CD8-positive, alpha-beta T cell (primary cell): ENCODE measurements at places on chromosomes 1 and 21.

DNA sequence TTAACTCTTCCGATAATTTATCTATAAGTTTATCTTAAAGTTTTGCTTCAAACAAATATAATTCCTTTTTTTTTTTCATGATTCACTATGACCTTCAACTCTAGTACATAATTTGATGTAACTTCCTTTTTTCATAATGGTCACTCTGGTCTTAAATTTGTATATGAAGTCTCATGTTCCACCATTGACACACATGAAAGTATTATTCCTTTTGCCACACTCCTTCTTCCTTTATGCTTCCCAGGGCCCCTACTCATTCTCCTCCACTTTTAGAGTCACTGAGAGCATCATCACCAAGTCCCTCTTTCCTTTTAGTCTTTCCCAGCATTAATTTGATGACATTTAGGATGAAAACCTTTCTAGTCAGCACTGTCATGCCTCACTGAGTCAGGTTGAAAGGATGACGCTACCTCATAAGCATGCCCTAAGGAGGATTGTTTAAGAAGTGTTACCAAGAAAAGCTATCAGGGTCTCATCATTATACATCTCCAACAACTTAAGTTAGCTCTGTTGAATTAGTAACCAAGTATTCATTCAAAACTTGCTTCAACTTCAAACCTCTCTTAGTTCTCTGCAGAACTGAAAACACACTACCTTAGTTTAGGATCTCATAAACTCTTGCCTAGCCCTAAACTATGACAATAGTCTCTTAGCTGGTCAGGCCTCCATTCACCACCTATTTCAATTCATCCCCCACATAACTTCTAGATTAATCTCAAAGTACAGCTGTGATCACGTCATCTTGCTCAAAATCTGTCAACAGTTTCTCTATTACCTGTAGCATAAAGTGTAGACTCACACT is 14.5 kb downstream of the AUNIP start:
- no peak for DNase-seq

GRCh38 chr1:116754198-116754977 is at the start of gene CD2:
Gene CD2, plus strand, starts transcription at chr1:116754430. Its CDS starts 63 bp downstream, at chr1:116754493.
- peak; percentile 59 for DNase-seq

GRCh38 chr1:231808990-231809389 is 182.4 kb downstream of the DISC1 start:
- DNase-seq: no peak

GRCh38 chr1:223500560-223501425 is 107.6 kb downstream of the CCDC185 start:
- no peak for DNase-seq

GRCh38 chr1:9628541-9629444 is 22.7 kb upstream of the PIK3CD start:
- DNase-seq: peak; percentile 84

GRCh38 chr1:41792485-41792770 is 126.3 kb downstream of the HIVEP3 start:
- DNase-seq: no peak

GRCh38 chr1:180211156-180211859 is 18.8 kb upstream of the LHX4 start:
- no peak for DNase-seq

DNA sequence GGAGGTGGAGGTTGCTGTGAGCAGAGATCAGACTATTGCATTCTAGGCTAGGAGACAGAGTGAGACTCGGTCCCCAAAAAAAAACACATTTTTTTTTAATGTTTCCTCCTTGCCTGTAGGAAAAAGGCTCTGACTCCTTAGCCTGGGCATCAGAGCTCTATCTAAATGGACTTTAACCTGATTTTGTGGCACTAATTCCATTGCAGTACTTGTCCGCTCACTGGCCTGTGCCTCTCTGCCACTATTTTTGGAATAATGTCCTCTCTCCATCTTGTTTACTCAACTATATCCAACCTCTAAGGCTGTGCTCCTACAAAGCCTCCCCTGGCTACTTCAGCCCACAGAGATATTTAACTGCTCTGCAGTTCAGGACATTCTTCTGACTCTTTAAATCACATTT is 26.5 kb downstream of the METTL18 start:
- no peak for DNase-seq

DNA sequence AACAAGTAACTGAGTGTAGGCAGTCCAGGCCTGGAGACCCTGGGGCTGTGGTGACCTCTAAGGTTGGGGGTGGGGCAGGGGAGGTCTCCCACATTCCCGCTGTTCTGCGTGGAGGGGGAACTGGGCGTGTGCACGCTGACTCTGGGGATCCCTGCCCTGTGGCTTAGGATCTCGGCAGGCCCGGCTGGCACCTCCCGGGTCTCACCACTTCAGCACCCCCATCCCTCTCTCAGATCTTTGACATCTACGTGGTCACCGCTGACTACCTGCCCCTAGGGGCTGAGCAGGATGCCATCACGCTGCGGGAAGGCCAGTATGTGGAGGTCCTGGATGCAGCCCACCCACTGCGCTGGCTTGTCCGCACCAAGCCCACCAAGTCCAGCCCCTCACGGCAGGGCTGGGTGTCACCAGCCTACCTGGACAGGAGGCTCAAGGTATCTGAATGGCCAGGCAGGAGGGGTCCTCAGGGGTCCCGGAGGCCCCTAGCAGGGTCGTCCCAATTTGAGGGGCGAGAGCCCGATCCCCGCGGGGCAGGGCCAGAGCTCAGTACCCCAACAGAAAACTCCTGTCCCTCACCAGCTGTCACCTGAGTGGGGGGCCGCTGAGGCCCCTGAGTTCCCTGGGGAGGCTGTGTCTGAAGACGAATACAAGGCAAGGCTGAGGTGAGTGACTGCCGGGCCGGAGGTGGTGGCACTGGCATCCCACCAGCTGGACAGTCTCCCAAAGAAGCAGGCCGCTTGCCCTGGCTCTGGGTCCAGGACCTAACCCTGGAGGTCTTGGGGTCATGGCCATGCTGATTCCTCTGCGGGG is 68.7 kb downstream of the TRIM11 start:
- no peak for DNase-seq

GRCh38 chr1:208202333-208202995 is 41.7 kb downstream of the PLXNA2 start:
- no peak for DNase-seq

DNA sequence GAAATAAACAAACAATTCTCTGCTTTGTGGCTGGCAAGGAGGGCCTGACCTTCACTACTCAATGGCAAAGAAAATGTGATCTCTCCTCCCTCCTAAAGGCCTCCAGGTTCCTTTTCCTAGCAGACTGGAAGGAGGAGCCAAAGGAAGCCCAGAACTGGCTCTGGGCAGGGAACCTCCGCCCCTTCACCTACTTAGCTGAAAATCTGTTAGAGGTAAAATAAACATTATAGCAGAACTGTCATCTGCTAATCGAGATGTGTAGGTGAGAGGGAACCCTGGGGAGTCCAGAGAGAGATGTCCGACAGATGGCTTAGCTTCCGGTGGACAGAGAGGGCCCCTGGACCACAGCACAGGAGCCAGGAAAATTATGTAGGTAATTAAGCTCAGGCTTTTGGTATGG is 75.2 kb upstream of the KCNA3 start:
- no peak for DNase-seq

DNA sequence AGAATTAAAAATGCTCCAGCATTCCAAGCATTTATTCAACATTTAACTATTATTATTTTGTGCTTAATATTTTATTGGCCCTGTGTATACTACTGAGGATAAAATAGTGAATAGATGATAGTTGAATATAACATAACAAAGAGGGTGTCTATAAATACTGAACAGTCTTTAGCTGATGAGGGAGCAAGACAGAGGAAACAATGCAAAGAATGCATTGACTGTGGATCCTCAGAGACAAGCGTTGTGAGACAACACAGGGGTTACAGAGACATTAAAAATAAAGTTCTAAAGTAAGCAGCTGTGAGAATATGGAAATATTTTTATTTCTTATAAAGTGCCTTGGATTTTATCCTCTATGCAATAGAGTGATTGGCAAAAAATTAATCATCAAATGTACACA is 1133.1 kb downstream of the PLA2G4A start:
- no peak for DNase-seq

- DNase-seq: no peak
These were observed 102.7 kb downstream of the ZNF281 start for GRCh38 chr1:200306944-200307754.

DNA sequence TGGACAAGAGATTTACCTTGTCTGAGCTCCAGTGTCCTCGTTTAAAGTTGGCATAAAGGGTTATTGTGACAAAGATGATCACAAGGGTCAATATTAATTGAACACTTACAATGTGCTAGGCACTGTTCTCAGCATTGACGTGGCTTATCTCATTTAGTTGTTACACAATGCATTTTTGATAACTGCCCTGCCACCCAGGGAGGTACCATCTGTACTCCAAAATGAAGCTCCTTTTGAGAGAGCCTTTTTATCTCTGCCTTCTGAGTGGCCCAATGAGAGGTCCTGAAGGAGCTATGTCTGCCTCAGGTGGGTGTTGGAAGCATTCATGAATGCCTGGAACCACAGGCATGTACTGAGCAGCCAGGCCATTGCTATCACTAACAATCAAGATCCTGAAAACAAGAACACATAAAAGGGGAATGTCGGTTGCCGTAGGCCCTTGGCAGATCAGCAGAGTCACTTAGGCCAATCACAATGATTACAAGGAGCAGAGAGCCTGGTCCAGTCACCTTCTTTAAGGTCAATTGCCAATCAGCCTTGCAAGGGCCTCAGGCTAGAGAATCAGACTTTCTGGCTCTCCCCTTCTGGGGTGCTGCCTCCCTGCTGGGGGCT is 78.5 kb downstream of the NMNAT2 start:
- DNase-seq: no peak

DNA sequence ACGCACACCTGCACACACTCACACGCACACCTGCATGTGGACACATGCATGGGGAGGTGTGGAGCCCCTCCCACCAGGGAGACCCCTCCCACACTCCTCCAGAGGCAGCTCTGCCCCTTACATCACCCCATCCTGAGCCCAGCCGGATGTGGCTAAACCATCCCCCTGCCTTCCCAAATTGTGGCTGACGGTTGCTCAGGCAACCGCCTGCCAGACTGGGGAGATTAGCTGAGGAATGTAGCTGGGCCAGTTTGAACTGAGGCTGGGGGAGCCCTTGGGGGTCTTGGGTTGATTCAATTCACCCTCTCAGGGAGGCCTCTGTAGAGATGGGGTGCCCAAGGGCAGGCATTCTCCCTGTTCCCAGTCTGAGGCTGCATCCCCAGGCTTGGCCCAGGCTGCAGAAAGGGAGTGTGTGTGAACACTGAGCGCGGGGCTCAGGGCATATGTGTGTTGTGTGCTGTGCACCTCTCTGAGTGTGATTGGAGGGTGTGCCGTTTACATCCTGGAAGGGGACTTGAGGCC is 12.9 kb downstream of the PTPRU start:
- no peak for DNase-seq

DNA sequence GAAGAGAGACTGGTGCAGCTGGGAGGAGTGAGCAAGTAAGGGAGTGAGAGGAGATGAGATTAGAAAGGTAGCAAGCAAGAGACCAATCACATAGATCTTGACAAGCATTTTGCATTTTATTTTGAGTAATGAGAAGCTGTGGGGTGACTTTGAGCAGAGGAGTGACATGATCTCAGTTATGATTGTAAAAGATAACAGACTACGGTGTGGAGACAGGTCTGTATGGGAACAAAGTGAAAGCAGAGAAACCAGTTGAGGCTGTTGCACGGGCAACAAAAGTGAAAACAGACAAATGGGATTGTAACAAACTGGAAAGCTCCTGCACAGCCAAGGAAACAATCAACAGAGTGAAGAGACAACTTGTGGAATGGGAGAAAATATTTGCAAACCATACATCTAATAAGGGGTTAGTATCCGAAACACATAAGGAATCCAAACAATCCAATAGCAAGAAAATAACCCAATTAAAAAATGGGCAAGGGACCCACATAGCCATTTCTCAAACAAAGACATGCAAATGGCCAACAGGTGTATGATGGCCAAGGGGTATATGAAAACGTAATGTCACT is 68.4 kb downstream of the SNRPE start:
- no peak for DNase-seq

GRCh38 chr1:206506405-206507283 is 687 bp upstream of the RASSF5 start:
- peak; percentile 60 for DNase-seq

- no peak for DNase-seq
These were observed 8.8 kb upstream of the SAMSN1 start for GRCh38 chr21:14554948-14555347.

GRCh38 chr1:156608981-156609380 is 7.7 kb upstream of the GPATCH4 start:
- DNase-seq: peak; percentile 42

DNA sequence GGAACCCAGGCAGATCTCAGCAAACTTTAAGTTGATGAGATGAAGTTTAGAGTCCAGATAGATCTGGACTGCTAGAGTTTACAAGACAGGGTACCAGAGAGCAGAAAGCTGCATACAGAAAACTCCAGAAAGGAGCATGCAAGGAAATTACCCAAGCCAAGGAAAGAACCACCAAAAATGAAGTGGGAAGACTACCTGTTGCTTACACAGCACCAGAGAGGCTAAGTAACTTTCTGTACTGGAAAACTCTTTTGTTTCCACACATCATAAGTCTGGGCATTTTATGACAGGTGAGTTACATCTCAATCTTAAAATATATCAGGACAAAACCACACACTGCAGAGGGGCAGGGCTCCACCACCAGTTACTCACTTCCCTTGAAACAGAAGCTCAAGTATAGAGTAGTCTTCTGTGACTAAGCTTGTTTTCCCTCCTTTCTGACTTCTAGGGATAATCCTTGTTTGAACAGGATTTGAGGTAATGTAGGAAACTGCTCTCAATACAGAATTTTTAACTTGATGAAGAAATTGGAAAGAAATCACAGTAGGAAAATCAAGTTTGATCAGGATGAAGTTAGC is 17.4 kb upstream of the GJA9 start:
- no peak for DNase-seq

DNA sequence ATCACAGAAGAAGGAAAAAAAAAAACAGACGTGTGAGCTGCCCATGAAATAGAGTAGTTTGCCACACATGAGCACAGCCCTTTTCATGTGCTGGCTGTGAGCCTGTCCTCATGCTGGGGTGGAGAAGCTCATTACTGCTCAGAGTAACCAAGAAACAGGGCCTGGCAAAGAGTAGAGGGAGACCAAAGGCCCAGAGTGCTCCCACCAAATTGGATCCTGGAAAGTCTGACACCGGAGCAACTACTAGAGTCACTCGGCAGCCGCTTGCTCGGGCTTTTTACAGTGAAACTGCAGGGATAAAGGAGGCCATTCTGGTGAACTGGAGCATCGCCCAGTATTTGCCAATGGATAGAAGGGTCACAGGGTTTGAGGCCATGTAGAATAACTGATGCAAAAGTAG is 64.4 kb upstream of the BARHL2 start:
- no peak for DNase-seq

GRCh38 chr1:182348961-182349747 is 42.4 kb downstream of the GLUL start:
- no peak for DNase-seq

DNA sequence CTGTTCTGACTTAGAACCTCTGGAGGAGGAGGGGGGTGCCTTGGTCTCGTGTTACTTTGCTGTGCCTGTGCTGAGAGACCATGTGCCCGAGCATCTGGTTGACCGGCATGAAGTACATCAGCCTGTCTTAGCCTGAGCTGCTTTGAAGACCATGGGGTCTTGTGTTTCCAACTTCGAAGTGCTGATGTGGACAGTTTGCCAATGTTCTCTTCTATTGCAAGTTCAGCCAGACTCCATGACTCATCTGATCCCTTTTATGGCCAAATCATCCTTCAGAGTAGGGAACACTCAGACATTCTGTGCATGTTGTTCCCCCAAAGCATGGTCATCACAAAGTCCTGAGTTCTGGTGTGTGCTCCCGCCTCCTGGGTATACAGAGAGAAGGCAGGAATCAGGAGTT is 6.0 kb upstream of the PLA2G2C start:
- no peak for DNase-seq
